ENCODE measurements at places on chromosomes 3 and 15.

- DNase-seq, result no peak
Measured at GRCh38 chr3:54897028-54897711, 30.7 kb downstream of the LRTM1 start.

DNA sequence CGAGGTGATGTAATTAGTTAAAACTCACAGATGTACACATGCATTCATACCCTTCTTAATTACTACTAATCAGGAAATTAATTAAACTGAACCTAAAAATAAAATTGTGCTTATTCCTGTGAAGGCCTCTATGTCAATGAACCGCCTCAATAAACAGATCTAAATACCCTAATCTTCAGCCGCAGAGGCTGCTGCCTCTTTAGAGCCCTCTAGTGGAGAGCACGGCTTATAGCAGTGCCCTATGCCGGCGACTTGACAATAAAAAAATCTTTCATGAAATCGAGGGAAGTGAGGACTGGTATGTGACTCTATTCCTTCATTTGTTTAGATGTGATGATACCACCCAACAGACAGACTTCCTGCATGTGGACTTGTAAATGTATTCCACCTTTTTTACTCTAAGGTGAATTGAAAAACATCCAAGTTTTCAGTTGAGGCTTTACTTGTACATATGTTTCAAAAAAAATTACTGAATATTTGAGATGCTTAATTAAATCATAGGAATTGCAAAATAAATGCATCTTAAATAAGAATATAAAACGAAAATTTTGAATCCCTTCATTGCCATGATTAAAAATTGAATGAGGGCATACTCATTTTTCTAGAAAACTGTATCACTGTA, 8.3 kb upstream of the EPHA3 start:
- peak; percentile 73 for DNase-seq

- DNase-seq, result peak; percentile 81
Measured at GRCh38 chr3:184133840-184134745, 1.1 kb upstream of the EIF2B5 start.

GRCh38 chr15:98455904-98456303, 192.4 kb upstream of the IGF1R start:
- no peak for DNase-seq

GRCh38 chr3:185317674-185318073, 45.3 kb upstream of the MAP3K13 start:
- no peak for DNase-seq

GRCh38 chr3:194906229-194906629, 220.5 kb downstream of the FAM43A start:
- DNase-seq, result no peak

GRCh38 chr15:69720536-69720935, 267.9 kb downstream of the RPLP1 start:
- no peak for DNase-seq

GRCh38 chr15:76328106-76328696, 8.4 kb upstream of the ISL2 start:
- DNase-seq, result no peak

DNA sequence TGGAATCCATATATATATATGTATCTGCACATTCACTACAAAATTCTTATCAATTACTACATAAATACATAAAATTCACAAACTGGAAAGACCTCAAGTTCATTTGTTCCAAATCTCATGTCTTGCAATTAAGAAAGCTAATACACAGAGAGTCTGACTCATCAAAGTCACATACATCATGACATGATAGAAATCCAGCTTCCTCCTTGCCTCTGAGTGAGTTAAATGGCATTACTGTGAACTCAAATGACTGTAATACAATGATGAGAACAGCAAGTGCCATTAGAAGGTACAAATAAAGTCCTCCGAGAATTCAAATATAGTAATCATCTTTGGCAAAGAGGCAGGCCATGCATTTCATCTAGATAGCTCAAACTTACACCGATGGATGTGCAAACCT, 55.1 kb upstream of the AGTR1 start:
- no peak for DNase-seq

DNA sequence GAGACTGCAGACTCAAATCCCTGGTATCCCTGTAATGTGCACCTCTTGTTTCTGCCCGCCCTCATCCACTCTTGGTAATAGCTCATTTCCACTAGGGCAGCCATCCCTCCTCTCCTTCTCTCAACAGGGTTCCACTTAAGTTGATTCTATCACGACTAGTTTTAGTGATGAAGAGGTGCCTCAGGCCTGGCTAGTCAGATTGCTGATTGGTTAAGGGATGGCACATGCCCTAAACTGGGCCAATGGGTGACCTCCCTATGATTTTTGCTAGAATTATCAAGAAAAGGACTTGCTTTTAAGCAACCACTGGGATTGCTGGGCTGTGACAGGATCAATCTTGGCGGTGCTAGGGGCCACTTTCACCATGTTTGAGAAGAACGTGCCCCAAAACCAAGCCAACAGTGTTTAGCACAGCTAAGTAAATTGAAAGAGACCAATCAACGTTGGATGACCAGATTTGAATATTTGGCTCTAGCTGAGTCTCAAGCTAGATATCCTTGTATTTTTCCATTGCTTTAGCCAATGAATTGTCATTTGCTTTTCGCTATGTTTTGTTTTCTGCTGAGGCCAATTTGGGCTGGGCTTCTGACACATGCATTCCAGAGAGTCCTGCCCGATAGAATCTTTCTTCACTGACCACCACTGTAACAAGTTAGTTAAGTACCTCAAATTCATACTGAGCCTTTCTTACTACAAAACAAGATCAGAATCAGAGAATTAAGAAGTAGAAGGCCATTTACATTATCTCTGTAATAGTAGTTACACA, 131.0 kb downstream of the PDZRN3 start:
- no peak for DNase-seq

DNA sequence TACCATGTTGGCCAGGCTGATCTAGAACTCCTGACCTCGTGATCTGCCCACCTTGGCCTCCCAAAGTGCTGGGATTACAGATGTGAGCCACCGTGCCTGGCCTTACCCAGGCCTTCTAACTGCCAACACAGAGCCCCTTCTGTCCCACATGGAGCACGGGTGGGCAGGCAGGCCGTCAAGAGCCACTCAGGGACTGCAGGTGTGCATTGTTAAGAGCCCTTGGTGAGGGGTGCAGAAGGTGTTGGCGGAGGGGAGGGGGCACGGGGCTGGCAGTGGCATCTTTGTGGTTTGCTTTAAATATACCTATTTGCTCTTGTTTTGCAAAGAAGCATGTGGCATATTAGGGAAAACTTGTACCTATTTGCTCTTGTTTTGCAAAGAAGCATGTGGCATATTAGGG, 37.3 kb downstream of the SMAD6 start:
- DNase-seq, result no peak

DNA sequence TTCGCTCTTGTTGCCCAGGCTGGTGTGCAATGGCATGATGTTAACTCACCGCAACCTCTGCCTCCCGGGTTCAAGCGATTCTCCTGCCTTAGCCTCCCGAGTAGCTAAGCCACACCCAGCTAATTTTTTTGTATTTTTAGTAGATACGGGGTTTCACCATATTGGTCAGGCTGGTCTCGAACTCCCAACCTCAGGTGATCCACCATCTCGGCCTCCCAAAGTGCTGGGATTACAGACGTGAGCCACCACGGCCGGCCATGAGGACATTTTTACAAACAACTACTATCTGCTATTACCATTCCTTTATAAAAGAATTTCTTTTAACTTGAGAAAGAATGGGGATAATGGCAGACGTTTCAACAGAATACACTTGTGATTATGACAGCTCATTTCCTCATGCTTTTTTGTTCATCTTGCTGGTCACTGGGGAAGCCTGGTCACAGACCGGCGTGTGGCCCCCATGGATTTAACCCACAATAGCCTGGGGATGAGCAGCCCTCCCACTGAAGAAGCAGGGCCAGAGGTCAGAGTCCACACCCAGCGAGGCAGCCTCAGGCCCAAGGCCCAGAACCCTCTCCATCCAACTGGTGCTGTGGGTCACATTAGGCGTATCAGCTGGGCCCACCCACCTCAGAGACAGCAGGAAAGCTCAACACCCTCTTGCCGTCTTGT, 112.0 kb downstream of the LIPC start:
- no peak for DNase-seq

DNA sequence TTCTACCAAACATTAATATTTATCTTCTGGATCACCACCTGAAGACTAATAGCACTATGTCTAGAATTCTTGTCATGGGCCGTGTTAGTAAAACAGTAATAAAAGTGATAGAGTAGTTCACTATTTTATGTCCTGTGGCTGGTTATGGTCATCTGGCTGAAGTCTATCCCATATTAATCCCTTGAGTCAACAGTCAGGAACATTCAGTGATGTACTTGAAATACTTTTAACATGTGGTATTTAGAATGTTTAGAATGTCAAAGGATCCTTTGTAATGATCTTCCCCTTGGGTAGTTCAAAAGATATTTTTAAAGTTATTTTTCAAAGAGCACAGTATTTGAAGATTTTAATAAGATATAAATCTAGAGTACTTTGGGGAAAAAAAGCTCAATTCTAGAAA, 117.0 kb downstream of the MBNL1 start:
- no peak for DNase-seq

GRCh38 chr3:129195731-129196256, 12.1 kb upstream of the CNBP start:
- no peak for DNase-seq

GRCh38 chr15:64455961-64456371, 4.4 kb upstream of the ZNF609 start:
- no peak for DNase-seq

DNA sequence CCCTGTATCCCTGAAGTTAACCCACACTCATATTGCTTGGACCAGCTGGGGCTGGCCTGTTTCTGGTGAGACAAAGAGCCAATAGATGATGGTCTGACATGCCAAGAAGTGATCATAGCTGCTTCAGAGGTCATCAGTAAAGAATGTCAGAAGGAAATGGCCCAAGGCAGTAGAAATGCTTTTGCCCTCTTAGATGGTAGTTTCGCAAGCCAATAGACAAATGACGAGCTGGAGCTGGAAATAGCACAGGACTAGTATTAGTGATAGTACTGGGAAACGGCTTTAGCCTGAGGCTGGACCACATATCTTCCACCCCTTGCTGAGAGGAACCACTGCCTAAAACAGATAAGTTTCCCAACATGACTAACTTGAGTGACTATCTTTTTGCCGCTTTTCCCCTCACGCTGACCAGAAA, 176.1 kb upstream of the THBS1 start:
- no peak for DNase-seq

GRCh38 chr3:40432793-40433192, 24.3 kb upstream of the RPL14 start:
- no peak for DNase-seq

DNA sequence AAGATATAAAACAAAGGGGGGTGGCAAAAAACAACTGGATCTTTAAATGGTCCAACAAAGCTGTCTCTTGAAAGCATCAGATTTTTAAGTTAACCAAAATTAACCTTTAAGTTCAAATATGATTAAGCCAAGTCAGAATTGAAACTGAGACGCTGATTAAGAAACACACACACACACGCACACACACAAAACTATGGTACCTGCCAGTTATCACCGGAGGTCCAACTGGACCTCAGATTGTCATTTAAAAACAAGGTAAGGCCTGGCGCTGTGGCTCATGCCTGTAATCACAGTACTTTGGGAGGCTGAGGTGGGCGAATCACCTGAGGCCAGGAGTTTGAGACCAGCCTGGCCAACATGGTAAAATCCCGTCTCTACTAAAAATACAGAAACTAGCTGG, 10.4 kb downstream of the ARF4 start:
- DNase-seq, result no peak
